ENCODE measurements at places on chromosomes 12 and 14.

- DNase-seq: no peak
- no peak overlapping the region for H3K27ac ChIP-seq
- H3K4me1 ChIP-seq: no peaks in the 10 kb centered on the region
- no peaks in the 10 kb centered on the region for H3K27me3 ChIP-seq
- H3K36me3 ChIP-seq: no peaks in the 10 kb centered on the region
Measured at GRCh38 chr12:66555113-66555512, 123.8 kb downstream of the GRIP1 start.

DNA sequence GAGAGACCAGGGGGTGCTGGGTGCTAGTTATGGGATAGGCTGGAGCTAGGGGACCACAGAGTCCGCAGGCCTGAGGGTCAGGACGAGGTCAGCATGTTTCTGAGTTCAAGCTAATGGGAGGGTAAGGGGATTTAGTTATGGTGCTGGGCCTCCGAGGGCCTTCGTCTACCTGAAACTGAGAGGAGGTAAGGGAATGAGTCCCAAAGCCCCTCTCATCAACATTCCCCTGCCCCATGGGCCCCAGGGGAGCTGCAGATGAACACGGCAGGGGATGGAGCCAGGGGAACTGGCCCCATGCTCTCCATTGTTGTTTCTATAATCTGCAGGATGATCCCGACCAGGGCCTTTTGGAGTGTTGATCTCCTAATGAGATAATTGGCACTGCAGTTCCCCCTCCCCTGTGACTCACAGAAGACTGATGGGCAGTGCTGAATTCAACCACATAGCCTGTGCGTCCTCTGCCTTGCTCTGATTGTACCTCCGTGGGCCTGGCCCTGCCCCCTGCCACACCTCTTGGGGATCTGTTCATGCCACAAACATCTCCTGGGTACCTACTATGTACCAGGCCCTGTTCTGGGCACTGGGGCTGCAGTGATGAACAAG is 21.4 kb downstream of the FAIM2 start:
- no peaks in the 10 kb centered on the region for H3K27me3 ChIP-seq
- H3K36me3 ChIP-seq: no peaks in the 10 kb centered on the region
- H3K4me1 ChIP-seq: no peaks in the 10 kb centered on the region
- H3K27ac ChIP-seq: no peak overlapping the region
- H3K4me3 ChIP-seq: no peak overlapping the region

DNA sequence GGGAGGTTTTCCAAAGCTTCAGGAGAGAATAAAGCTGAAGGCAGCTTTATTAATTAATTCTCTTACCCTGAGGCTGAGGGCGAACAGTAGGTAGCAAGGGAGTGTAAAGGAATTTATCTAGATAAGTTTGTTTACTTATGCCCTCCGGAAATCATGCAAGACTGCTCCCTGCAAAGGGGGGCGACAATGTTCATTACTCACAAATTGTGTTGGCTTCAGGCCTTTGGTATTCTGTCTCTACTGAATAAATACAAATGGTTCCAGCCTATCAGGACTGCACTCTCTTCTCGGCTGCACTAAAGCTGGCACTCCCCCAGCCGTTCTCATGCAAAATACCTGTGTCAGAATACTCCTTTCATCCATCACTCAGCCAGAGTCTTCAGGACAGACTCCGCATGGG is 120.8 kb downstream of the PPHLN1 start:
- DNase-seq: no peak
- H3K4me1 ChIP-seq: no peaks in the 10 kb centered on the region
- H3K36me3 ChIP-seq: peaks cover 39% of the 10 kb centered on the region
- H3K4me3 ChIP-seq: no peak overlapping the region
- H3K27me3 ChIP-seq: no peaks in the 10 kb centered on the region
- H3K27ac ChIP-seq: no peak overlapping the region

- H3K27ac ChIP-seq: no peak overlapping the region
- H3K4me1 ChIP-seq: no peaks in the 10 kb centered on the region
- no peaks in the 10 kb centered on the region for H3K36me3 ChIP-seq
Measured at GRCh38 chr12:109018296-109018695, 2.6 kb downstream of the SVOP start.

DNA sequence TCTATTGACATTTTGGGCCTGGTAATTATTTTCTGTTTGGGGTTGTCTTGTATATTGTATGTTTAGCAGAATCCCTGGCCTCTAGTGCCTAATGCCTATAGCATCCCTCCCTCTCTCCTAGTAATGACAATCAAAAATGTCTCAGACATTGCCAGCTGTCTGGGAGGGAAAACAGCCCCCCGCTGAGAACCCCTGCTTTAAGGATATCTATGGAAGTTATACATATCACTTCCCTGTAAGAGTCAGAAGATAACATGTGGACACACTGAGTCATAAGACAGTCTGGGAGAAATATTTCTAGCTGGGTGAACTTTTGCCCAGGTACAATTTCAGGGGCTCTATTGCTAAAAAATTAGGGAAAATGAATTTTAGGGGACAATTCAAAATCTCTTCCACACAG is 255.0 kb downstream of the PAWR start:
- no peak overlapping the region for H3K4me3 ChIP-seq
- H3K4me1 ChIP-seq: no peaks in the 10 kb centered on the region
- H3K36me3 ChIP-seq: no peaks in the 10 kb centered on the region
- DNase-seq: no peak

DNA sequence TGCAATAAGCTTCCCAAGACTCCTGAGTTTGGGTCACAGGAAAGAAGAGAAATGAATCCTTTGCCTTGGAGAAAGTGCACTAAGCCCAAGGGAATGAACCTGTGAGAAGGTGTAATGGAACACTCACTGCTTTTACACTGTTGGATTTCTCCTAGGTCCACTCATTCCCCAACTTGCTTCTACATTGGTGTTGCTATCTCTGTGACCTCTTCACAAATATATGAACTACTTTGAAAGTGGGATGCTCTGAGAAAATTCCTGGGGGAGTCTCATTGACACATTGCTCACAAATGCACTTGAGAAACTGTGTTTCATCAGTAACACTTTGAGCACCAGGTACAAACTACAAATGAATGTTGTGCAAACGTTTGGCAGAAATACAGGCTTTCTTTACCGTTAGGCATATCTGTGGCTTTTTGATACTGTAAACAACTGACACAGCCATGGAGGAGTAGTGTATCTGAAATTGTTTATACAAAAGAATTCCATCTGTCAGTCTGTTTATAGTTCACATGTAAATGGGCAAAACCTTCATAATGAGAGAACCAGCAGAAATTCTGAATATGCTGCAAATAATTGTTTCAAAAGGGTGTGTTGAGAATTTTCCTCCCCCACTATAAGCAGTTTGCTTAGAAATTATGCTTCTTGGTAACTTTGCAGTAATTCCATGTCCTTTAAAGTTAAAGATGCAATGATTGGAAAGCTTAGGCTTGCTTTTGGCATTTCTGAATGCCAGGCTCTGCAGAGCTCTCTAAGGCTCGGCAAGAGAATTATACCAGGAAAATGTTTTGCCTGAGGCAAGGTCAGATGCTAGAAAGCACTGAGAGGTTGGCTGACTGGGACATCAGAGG is 348.5 kb upstream of the DDHD1 start:
- no peaks in the 10 kb centered on the region for H3K4me1 ChIP-seq
- H3K36me3 ChIP-seq: no peaks in the 10 kb centered on the region

DNA sequence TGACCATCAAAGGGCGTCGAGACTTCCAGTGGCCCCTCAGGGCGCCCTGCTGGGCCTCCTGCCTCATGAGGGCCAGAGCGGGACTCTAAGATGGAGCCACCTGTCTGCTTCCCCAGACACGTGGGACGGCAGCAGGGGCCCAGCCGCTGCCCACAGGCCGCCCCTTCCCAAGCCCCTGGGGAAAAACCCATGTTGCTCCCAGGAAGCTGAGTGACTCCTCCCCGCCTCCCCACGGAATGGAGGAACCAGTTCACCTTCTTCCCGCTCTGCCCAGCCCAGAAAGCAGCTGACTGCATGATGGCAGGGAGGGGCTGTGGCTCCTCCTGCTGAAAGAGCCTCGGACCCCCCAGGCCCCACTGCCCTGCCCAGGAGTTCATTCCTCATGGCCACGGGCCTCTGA is 14.9 kb downstream of the RAB35 start:
- H3K4me1 ChIP-seq: peaks cover 8% of the 10 kb centered on the region
- H3K36me3 ChIP-seq: peaks cover 85% of the 10 kb centered on the region
- H3K4me3 ChIP-seq: no peak overlapping the region
- H3K27me3 ChIP-seq: no peaks in the 10 kb centered on the region

GRCh38 chr14:89639687-89640086 is 222.7 kb upstream of the FOXN3 start:
- no peak overlapping the region for H3K27ac ChIP-seq
- H3K27me3 ChIP-seq: no peaks in the 10 kb centered on the region
- H3K4me3 ChIP-seq: no peak overlapping the region
- H3K4me1 ChIP-seq: no peaks in the 10 kb centered on the region
- H3K36me3 ChIP-seq: no peaks in the 10 kb centered on the region
- DNase-seq: no peak

DNA sequence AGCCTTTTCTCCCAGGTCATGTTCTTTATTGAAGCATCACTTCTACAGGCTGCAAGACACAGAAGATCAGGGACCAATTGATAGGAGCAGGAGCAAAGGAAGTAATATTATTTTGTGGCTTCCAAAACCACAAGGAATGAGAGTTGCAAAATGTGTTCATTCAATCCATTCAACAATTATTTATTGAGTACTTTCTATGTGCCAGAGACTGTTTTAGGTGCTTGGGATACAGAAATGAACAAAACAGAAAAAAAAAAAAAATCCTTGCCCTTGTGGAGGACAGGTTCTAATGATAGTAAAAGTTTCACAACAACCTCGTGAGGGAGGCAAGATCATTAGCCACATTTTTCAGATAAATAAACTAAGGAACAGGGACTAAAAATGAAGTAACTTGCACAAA is 20.1 kb upstream of the DACT1 start:
- no peaks in the 10 kb centered on the region for H3K36me3 ChIP-seq
- H3K4me3 ChIP-seq: no peak overlapping the region
- H3K4me1 ChIP-seq: no peaks in the 10 kb centered on the region
- no peak overlapping the region for H3K27ac ChIP-seq
- H3K27me3 ChIP-seq: no peaks in the 10 kb centered on the region

DNA sequence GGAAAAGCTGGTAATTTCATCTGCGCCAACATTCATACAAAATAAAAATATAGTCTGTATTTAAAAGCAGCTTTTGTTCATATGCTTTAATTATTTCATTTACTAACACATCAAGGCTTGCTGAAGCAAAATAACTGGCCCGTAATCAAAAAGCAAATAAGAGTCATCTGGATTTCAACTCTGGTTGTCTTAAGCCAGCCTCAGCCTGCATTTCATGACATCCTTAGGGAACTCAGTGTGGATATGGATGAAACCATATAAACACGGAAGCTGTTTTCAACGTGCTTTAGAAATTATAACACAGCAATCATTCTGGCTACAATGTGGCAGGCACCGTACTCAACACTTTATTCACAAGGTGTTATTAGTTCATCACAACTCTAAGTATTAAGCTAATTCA is 852 bp downstream of the COX16 start:
- peak overlapping the region; percentile 88 for H3K27ac ChIP-seq
- DNase-seq: no peak
- H3K36me3 ChIP-seq: no peaks in the 10 kb centered on the region
- peak overlapping the region; percentile 97 for H3K4me3 ChIP-seq
- H3K27me3 ChIP-seq: peaks cover 13% of the 10 kb centered on the region

GRCh38 chr12:107912421-107913004 is 138.0 kb downstream of the ASCL4 start:
- no peaks in the 10 kb centered on the region for H3K36me3 ChIP-seq
- H3K27me3 ChIP-seq: peaks cover 8% of the 10 kb centered on the region
- H3K27ac ChIP-seq: no peak overlapping the region
- H3K4me1 ChIP-seq: peaks cover 6% of the 10 kb centered on the region

GRCh38 chr14:68927956-68928675 is 51.0 kb downstream of the ACTN1 start:
- no peaks in the 10 kb centered on the region for H3K27me3 ChIP-seq
- no peak overlapping the region for H3K4me3 ChIP-seq
- peaks cover 89% of the 10 kb centered on the region for H3K4me1 ChIP-seq

DNA sequence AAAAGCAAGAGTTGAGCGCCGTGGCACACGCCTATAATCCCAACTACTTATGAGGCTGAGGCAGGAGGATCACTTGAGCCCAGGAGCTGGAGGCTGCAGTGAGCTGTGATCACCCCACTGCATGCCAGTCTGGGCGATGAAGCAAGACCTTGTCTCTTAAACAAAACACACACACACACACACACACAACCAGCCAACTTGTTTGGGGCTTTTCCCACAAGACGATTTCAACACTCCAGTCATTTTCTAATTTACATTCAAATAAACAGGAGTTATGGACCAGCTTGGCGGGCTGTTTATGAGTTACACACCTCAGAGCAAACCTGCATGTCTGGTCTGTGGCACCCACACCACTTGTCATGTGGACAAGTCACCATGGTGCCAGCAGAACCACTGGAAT is 6.7 kb downstream of the GLTP start:
- no peak overlapping the region for H3K27ac ChIP-seq
- no peaks in the 10 kb centered on the region for H3K27me3 ChIP-seq
- H3K4me3 ChIP-seq: no peak overlapping the region
- DNase-seq: no peak
- H3K36me3 ChIP-seq: peaks cover 11% of the 10 kb centered on the region

DNA sequence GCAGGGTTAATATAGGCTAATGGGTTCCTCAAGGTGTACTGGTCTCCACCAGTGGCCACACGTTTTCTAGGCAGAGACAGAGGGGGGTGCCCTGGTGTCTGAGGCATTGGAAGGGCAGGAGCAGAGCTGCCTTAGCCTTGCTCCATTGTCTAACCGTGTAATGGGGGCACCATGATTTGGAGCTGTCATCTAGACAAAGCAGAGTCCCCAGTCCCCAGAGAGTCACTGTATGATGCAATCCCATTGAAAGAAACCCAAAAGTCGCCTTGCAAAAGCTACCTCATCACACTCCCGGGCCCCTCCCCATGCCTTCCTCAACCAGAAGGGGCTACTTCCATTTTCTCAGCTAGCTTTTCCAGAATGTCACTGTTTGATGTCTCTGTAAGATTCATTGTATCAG is 487.1 kb downstream of the AACS start:
- H3K4me1 ChIP-seq: no peaks in the 10 kb centered on the region
- H3K4me3 ChIP-seq: no peak overlapping the region
- no peak for DNase-seq

DNA sequence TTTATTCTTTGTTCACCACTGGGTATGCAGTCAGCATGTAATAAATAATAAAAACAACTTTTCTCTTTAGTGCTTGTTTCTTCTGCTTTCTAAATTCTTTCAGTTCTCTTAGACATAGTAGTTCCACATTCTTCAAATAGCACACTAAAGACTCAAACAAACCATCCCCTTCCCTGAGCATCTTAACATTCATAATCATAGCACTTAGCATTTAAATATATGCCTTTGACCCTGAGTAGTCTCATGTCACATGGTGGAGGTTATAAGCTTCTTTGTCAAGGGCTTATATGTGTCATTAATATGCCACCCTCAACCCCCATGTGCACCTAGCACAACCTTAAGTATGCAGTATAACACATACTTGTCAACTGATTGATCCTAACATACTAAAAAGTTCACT is 212.7 kb downstream of the PHLDA1 start:
- no peaks in the 10 kb centered on the region for H3K4me1 ChIP-seq
- no peaks in the 10 kb centered on the region for H3K27me3 ChIP-seq
- no peaks in the 10 kb centered on the region for H3K36me3 ChIP-seq
- no peak for DNase-seq
- H3K27ac ChIP-seq: no peak overlapping the region

- H3K4me3 ChIP-seq: no peak overlapping the region
- DNase-seq: no peak
- no peak overlapping the region for H3K27ac ChIP-seq
- H3K36me3 ChIP-seq: no peaks in the 10 kb centered on the region
- H3K4me1 ChIP-seq: no peaks in the 10 kb centered on the region
Measured at GRCh38 chr14:106625186-106625585, 1098.8 kb downstream of the TMEM121 start.

GRCh38 chr12:31002361-31002725 is 71.3 kb upstream of the DDX11 start:
- no peaks in the 10 kb centered on the region for H3K4me1 ChIP-seq
- DNase-seq: no peak
- H3K27ac ChIP-seq: no peak overlapping the region
- H3K27me3 ChIP-seq: no peaks in the 10 kb centered on the region
- H3K36me3 ChIP-seq: no peaks in the 10 kb centered on the region
